ENCODE measurements at places on chromosomes 3 and 15. TPM values are rescaled to one million over a fixed set of nuclear protein-coding genes. Genes with fewer than 3 reads are reported as not detected.
A peak's percentile ranks its signal among the peaks of the same experiment; 100 is the strongest.

Gene THRB
- total RNA-seq = 22.8 TPM

Gene TTLL3
- 73.4 TPM for total RNA-seq

Gene TRPM1
- total RNA-seq = not detected

- no peak for DNase-seq
These were observed 44.5 kb upstream of the BOC start for GRCh38 chr3:113166719-113167492.

DNA sequence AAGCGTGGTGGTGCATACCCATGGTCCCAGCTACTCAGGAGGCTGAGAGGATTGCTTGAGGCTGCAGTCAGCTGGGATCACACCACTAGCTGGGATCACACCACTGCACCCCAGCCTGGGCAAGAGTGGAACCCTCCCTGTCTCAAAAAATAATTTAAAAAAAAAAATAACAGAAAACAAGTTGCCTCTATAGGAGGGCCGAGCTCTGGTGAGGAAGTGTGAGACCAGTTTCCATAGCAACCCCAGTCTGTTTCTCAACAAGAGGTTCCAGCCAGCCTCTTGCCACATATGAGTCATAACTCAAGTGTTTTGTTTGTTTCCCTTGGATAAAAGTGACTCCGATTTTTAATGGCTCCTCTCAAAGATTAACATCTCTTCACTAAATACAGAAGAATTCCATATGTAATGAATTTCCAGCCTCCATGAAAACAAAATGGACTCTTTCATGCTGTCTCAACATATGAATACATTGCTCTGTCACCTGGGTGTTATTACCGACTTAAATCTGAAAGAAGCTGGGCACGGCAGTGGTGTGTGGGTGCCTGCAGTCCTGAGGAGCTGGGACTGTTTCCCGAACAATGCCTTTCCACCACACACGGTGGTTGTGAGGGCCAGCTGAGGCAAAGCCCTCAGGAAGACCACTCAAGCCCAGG, 19.7 kb downstream of the TMEM43 start:
- peak; percentile 93 for DNase-seq

DNA sequence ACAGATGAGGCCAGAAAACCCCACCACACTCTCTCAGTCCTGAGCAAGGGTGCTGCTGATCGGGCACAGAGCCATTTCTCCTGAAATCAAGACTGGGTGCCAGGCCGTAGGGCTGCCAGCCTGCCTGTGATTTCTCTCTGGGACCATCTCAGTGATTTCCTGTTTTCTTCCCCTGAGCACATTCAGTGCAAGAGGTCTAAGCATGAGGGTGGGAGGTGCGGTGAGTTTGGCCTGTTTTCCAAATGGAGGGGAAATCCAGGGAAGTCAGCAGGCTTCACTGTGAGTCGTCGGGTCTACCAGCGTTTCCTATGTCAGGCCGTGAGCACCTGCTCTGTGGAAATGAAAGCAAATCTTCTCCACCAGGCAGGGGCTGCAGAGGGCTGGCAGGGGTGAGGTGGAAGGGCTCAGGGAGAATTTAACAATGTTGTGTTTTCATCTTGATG, 82.3 kb downstream of the ST6GAL1 start:
- DNase-seq = no peak
